ENCODE measurements at places on chromosomes 4 and X. TPM values are rescaled to one million over a fixed set of nuclear protein-coding genes. Genes with fewer than 3 reads are reported as not detected.

DNA sequence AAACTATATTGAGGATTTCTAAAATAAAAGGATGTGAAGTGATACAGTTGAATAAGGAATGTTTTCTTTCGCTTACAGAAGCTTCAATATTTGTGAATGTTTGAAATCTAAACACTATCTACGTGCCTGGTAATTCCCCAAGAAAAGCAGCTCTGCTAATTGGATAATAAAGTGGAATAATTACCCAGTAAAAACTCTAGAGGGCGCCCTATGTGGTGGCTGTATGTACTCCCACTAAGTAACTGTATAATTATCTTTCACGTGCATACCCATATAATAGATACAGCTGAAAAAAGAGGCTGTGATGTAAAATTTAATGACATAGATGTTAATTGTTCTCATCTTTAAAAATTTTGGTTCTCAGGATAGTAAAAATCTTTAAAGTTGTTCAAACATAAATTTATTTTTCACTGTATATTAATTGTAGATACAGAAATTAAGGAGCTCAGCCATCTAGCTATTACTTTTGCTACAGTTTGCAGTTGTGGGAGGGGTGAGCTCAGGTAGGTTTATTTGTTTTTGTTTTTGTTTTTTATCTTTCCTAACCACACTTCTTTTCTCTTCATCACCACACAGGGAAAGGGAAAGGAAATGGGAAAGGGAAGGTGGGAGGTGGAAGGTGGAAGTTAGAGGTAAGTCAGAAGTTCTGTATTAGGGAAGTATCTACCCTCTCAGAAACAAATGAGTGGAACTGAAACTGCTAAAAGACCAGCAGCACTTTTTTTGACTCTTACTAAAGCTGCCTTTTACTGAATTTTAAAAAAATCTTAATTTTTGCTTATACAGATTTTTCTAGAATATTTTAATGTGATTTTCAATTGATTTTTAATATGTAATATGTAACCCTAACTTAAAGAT, 151.7 kb upstream of the RPS6KA6 start:
- no peaks in the 10 kb centered on the region for H3K36me3 ChIP-seq
- no peaks in the 10 kb centered on the region for H3K27me3 ChIP-seq
- no peak for DNase-seq
- no peaks in the 10 kb centered on the region for H3K4me1 ChIP-seq
- H3K27ac ChIP-seq = no peak overlapping the region

- H3K4me3 ChIP-seq = no peak overlapping the region
- no peak for DNase-seq
- no peaks in the 10 kb centered on the region for H3K36me3 ChIP-seq
Measured at GRCh38 chrX:138946926-138947325, 235.4 kb upstream of the FGF13 start.

DNA sequence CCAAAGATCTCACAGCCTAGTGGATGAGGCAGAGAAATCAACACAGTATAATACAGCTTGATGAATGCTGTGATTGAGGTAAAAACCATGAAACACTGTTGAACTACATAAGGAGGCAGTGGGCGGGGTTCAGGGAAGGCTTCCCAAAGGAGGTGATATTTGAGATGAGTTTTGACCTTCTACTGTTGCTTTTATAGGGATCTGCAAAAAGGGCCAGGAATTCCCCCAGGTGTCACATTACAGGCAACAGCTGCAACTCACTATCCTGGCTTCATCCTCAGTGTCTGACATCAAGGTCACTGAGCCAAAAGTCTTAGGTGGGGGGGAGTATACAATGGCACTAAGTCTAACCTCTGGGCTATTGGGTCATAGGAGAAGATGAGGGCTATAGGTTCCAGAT, 185.7 kb upstream of the NRK start:
- peaks cover 4% of the 10 kb centered on the region for H3K27me3 ChIP-seq
- no peak overlapping the region for H3K4me3 ChIP-seq
- H3K27ac ChIP-seq = no peak overlapping the region
- H3K4me1 ChIP-seq = no peaks in the 10 kb centered on the region
- DNase-seq = no peak

- peaks cover 7% of the 10 kb centered on the region for H3K36me3 ChIP-seq
- H3K27ac ChIP-seq = no peak overlapping the region
- H3K4me1 ChIP-seq = no peaks in the 10 kb centered on the region
- peaks cover 23% of the 10 kb centered on the region for H3K27me3 ChIP-seq
- no peak for DNase-seq
Measured at GRCh38 chr4:665751-666435, 8.2 kb downstream of the ATP5ME start.

The VCX gene
- total RNA-seq = not detected
